CD8-positive, alpha-beta T cell (primary cell): ENCODE measurements at places on chromosomes 5 and 9.

GRCh38 chr5:168413062-168413461 is 73.2 kb upstream of the RARS1 start:
- no peak for DNase-seq

DNA sequence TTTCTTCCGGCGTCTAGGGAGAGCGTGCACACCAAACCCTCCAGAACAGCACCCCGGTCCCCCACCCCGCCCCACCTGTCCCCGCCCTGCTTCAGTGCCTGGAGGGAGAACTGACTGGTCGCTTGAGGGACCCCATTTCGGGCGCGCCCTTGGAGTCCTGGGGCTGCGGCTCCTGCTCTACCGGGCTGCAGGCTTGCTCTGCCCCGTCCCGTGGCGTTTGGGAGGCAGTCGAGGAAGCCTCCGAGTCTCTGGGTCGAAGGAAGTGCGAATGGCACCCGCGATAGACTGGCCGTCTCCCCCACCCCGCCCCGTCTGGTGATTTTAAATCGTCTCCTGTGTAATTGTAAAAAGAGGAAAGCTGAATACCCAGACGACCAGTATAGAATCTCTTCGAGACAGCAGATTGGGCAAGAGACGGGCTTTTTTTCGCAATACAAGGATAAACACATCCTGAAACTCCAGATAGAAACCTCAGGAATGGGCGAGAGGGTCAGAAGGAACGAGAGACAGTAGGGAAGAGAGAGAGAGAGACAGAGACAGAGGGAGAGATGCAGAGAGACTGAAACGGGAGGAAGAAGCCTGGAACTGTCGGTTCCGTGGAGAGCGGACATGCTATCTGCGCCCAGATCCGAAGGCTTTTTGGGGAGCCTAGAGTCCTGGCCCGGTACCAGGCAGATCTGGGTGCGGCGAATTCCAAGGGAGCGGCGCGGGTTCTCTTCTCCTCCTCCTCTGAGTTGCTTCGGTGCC is 9.9 kb downstream of the PRDM6 start:
- DNase-seq = no peak

- no peak for DNase-seq
Measured at GRCh38 chr9:87518702-87519335, 21.2 kb downstream of the DAPK1 start.

DNA sequence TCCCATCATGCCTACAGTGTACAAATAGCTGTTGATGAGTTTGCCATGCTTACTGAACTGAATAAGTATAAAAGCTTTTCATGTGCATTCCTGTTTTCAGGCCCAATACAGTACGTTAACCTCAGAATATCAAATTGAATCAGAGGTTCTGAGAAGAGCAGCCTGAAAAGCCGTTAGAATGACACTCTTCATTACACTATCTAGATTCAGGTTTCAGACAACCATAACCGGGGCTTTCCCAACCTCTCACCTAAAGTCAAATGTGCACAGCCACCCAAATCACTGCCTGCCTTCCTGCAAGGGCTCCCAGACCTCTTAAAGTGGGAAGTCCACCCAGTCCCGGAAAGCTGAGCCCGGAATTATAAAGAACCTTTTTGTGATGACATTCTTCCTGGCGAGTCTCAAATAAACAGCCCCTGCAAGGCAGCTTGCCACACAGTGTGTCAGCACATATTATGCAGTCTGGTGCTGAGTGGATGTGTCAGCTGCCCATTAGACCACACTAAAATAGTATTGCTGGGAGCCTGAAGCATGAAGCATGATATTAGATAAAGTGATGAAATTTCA is 245.8 kb downstream of the TLE4 start:
- DNase-seq = no peak

DNA sequence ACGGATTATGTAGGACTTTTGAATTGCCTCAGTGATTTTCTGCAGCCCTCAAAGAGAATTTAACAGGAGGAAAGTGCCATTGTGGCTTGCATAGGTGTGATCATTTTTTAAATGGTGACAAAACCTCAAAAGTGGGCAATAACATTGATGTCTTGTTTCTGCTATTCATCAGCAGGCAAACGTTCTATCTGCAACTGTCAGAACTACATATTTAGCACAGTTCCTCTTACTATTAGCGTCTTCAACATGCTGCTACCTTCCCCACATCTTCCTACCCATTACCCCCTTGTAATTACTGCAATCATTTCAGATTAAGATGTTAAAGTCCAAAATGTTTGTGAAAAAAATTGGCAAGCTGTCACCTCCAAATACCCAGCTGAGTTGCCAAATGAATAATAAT is 254.6 kb downstream of the SMARCA2 start:
- DNase-seq = no peak

DNA sequence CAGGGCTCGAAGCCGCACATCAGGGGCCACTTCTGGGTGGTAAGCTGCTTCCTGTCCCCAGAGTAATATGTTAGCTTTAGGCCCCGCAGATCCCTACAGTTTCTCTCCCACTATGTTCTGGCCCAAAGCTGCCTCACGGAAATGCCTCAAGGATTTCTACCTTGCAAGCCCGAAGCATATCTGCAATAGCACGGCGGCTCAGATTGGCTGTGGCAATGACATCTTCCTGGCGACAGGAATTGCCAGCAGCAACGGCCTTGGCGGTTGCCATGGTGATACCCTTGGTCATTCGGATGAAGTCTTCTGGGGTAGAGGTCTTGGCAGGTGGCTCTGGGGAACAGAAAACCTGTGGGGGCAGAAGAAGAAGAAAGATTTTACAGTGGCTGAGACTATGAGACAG is 10.3 kb upstream of the TPM2 start:
- DNase-seq = no peak

- DNase-seq = no peak
Measured at GRCh38 chr5:61498121-61498520, 166.1 kb downstream of the ZSWIM6 start.

DNA sequence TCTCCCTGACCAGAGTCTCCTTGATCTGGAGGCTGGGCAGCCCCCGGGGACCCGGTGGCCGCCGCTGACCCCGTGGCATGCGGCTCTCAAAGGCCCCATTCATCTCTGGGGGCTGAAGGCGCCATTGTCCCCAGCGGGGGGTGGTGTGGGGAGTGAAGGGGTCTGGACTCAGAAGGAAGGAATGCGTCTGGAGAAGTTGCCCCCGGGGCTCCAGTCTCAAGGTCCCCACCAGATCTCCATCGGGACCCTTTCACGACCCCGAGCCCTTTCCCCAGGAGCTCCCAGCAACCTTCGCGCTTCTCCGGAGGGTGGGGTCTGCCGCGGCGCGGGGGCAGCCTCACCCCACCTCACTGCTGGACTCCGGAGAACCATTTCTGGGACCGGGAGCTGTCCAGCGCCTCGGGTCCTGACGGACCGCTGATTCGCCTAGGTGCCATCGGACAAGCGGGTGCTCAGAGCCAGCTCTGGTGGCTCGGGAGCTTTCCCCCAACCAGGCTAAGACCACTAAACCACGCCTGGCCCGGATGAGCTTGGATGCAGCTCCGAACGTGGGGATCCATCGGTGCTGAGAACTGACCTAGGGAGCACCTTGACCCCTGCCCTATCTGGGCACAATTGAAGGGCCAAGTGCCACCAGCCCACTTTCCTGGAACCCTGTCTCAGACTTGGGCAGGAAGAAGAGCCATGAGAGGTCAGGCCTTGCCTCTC is 5.1 kb upstream of the PCDH1 start:
- DNase-seq = no peak

GRCh38 chr5:144028636-144029035 is 141.8 kb downstream of the YIPF5 start:
- no peak for DNase-seq

GRCh38 chr5:58411372-58411771 is 48.5 kb downstream of the PLK2 start:
- no peak for DNase-seq
